ENCODE measurements at places on chromosomes 1 and 21. TPM values are rescaled to one million over a fixed set of nuclear protein-coding genes. Genes with fewer than 3 reads are reported as not detected.
A peak's percentile ranks its signal among the peaks of the same experiment; 100 is the strongest.

Gene OR2T2
- not detected for total RNA-seq

GRCh38 chr1:18871401-18872070, 12.1 kb upstream of the TAS1R2 start:
- peaks cover 7% of the 10 kb centered on the region for H3K36me3 ChIP-seq
- no peaks in the 10 kb centered on the region for H3K27me3 ChIP-seq
- no peak overlapping the region for H3K4me3 ChIP-seq
- no peak for DNase-seq

DNA sequence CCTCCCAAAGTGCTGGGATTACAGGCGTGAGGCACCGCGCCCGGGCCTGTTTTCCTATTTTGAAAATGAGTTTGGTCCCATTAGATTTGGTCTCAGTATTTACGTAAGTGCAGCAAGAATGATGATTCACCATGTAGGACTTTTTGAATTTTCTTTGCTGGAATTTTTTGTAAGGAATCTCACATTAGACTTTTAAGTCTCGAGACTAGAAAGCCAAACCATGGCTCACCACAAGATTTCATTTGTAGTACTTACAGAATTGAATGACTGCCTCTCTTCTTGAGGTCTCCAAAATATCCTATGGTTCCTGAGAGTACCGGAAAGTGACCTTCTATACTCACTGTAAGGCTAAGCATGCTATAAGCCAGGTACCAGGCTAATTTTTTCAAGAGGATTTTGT, 325 bp downstream of the OR14A2 start:
- peak; percentile 1 for DNase-seq
- H3K27me3 ChIP-seq = no peaks in the 10 kb centered on the region
- no peaks in the 10 kb centered on the region for H3K36me3 ChIP-seq
- H3K27ac ChIP-seq = no peak overlapping the region
- no peaks in the 10 kb centered on the region for H3K4me1 ChIP-seq
- no peak overlapping the region for H3K4me3 ChIP-seq

GRCh38 chr1:247338723-247339275, 7.1 kb upstream of the ZNF496 start:
- H3K27ac ChIP-seq = no peak overlapping the region
- DNase-seq = no peak
- H3K4me3 ChIP-seq = no peak overlapping the region
- H3K27me3 ChIP-seq = no peaks in the 10 kb centered on the region
- peaks cover 16% of the 10 kb centered on the region for H3K4me1 ChIP-seq
- H3K36me3 ChIP-seq = no peaks in the 10 kb centered on the region

GRCh38 chr1:240797050-240797449, 185.1 kb upstream of the GREM2 start:
- no peaks in the 10 kb centered on the region for H3K36me3 ChIP-seq
- no peaks in the 10 kb centered on the region for H3K4me1 ChIP-seq
- DNase-seq = no peak
- no peak overlapping the region for H3K4me3 ChIP-seq

DNA sequence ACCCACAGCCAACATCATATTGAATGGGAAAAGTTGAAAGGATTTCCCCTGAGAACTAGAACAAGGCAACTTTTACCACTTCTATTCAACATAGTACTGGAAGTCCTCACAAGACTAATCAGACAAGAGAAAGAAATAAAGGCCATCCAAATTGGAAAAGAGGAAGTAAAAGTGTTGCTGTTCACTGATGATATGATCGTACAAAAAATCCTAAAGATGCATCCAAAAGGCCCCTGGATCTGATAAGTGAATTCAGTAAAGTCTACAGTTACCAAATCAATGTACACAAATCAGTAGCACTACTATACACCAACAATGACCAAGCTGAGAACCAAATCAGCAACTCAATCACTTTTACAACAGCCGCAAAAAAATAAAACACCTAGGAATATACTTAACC, 28.3 kb downstream of the RAB3GAP2 start:
- no peaks in the 10 kb centered on the region for H3K27me3 ChIP-seq
- H3K4me3 ChIP-seq = no peak overlapping the region
- H3K27ac ChIP-seq = no peak overlapping the region
- no peaks in the 10 kb centered on the region for H3K36me3 ChIP-seq
- DNase-seq = no peak

- DNase-seq = no peak
- H3K4me1 ChIP-seq = peaks cover 10% of the 10 kb centered on the region
- no peak overlapping the region for H3K27ac ChIP-seq
- no peak overlapping the region for H3K4me3 ChIP-seq
- peaks cover 3% of the 10 kb centered on the region for H3K27me3 ChIP-seq
Observed at GRCh38 chr1:181116819-181117390, 28.4 kb downstream of the IER5 start.

GRCh38 chr1:150156868-150157603, 7.3 kb downstream of the PLEKHO1 start:
- no peak overlapping the region for H3K4me3 ChIP-seq
- H3K36me3 ChIP-seq = peaks cover 46% of the 10 kb centered on the region
- H3K4me1 ChIP-seq = peaks cover 15% of the 10 kb centered on the region
- peak overlapping the region; percentile 45 for H3K27ac ChIP-seq

All from cardiac muscle cell (in vitro differentiated cells and primary cell).